Prostate gland (tissue), 2 donors: ENCODE measurements at places on chromosomes 7 and 10. TPM values are rescaled to one million over a fixed set of nuclear protein-coding genes. Genes with fewer than 3 reads are reported as not detected.

Gene CRYGN
- not detected for total RNA-seq

Gene TMEM178B
- 5.2 TPM for total RNA-seq

Gene CALCR
- total RNA-seq = 0.45 TPM

Gene CABCOCO1
- total RNA-seq = 1.0 TPM

Gene TAC1
- total RNA-seq = 0.50 TPM

Gene AFAP1L2
- total RNA-seq = 34.1 TPM

DNA sequence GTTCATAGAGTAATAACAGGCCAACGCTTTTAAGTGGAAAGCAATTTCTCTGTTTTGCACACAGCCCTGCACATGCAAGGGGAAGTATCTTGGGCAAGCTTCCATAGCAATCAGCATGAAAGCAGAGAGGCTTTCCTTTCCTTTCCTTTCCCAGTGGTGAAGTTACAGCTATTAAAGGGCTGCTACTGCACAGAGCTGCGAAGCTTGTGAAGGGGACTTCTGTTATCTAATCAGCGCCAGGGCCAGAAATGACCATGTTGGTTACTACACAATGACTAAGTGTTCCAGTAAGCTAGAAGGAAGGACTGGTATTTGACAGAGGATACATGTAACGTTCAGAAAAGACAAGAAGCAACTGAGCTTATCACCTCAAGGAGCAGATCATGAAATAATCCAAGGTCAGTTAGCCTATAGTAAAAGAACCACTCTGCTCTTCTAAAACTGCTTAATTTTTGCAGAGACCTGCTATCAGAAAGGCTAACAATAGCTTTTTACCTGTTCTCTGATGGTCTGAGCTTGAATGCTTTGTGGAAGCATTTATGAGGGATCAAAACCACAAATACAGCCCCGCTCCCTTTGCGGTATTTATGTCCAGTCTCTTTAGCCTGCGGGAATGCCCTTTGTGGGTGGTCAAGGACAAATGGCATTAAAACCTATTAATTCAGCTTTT is 45.9 kb downstream of the SGMS1 start:
- DNase-seq = no peak

DNA sequence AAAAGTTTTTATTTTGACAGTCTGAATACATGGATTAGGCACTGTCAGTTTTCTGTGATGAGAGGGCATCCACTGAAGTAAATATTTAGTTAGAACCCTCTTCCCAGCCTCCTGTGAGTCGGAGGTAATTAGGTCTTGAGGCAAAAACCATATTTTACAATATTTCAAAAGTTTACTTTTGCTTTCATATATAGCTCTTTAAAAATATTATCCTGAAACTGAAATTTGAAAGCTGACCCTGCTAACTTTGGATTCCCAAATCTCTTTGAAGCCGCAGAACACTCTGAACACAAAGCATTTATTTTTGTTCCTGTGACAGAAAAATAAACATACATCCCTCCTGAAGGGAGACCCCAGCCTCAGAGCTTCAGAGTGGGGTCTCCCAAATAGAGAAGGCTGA is 317.4 kb downstream of the KIF20B start:
- DNase-seq = no peak

DNA sequence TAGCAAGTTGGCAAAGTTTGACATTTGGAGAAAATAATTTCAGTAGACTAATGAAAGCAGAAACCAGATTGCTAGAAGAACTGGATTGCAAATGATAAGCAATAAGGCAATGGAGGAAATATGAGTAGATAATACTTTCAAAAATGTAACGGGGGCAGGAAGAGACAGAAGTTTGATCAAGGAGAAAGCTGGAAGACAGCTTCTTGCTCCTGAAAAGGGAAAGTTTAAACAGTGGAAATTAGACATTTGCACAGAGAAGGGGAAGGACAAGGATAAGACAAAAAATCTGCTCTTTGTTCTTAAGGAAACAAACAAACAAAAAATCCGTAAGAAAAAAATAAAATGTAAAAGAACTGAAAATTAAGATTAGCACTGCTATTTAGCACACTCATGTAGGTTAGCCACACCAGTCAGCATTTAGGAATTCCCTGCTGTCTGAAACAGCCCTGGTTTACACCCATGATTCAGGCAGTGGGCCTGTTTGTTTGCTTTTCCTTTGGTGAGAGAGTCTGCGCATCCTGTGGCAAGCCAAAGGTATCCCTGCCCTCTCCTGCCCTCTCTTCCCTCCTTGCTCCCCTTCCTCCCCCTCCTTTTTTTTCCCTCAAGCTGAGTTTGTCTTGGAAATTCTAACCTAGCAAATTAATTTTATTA is 104.3 kb upstream of the CAV2 start:
- DNase-seq = no peak

- DNase-seq = no peak
Observed at GRCh38 chr10:31186225-31187000, 132.6 kb upstream of the ZEB1 start.

DNA sequence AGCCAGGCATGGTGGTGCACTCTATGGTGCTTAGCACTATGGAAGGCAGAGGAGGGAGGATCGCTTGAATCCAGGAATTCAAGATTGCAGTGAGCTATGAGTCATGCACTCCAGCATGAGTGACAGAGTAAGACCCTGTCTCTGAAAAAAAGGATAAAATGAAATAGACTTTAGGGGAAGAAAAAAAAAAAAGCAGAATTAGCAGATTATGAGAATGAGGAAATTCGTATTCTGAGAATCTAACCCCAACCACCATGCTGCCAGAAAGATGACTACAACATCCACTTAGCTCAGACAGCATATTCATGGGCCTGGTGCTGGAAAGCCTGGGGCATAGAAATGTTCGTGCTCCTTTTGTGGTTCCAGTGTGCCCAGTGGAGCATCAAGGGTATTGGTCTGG is 63.3 kb downstream of the TMEM26 start:
- no peak for DNase-seq

DNA sequence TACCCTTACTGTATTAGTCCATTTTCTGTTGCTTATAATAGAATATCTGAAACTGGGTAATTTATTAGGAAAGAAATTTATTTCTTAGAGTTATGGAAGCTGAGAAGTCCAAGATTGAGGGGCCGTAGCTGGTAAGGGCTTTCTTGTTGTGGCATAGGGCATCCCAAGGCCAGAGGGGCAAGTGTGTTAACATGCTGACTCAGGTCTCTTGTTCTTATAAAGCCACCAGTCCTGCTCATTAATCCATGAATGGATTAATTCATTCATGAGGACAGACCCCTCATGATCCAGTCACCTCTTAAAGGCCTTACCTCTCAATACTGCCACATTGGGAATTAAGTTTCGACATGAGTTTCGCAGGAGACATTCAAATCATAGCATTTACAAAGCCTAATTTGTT is 2.4 kb downstream of the ARMC10 start:
- DNase-seq = no peak

- DNase-seq = no peak
Observed at GRCh38 chr7:48887500-48887899, 36.8 kb upstream of the CDC14C start.
